Right renal pelvis (tissue), 4 donors: ENCODE measurements at places on chromosomes 2 and 18. TPM values are rescaled to one million over a fixed set of nuclear protein-coding genes. Genes with fewer than 3 reads are reported as not detected.

GRCh38 chr2:174762464-174762863, 1.8 kb downstream of the CHRNA1 start:
- no peak for DNase-seq

The VIL1 gene
- 25.4 TPM for polyA plus RNA-seq

DNA sequence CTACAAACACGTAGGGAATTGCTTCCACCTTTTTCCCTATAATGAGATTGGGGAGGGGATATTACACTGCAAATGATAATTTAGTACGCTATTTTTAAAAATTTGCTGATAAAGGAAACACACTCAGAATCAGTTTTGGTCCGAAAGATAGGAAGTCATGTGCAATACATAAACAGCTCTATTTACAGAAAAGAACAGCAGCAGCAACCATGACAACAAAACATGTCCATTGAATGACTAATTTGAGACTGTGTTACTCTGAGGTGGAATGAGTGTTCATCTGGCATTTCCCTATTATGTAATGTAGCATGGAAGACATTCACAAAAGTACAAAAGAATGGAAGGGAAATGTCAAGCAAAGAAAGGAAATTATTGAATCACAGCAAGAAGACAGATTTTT, 337.2 kb downstream of the NBAS start:
- DNase-seq = no peak

The CHRNA1 gene
- 4.7 TPM for polyA plus RNA-seq

DNA sequence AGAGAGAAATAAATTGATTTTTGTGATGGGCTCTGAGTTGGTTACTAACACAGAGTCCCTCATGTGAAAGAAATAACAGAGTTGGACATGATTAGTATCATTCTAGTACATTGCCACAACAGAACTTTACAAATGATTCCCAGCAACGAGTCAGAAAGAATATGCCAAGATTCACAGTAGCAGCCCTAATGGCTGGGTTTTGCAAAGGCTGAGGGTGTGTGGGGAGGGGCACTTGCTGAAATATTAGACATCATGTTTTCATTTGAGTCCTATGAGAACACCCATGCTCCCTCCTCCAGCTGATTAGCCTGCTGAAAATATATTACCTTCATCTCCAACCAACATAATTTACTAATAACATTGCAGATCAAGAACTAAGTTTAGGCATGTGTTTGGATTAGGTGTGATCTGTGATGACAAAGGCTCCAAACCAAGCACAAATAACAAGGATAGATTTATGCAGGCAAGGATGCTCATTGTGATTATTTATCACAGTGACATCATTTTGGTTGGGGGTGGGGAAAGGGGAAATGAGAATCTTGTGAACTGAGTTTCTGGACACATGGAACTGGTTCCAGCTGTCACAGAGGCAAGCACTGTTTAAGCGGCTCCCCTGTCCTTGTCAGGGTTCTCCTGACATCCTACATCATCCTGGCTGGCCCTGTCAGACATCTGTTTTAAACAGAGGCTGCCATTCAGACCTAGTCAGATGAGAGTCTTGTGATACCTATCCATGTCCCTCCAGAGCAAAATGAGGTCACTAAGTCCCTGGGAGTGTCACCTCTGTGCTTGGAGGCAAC, 205.8 kb upstream of the NCKAP5 start:
- DNase-seq = no peak

GRCh38 chr2:196927376-196928225, 1.1 kb upstream of the PGAP1 start:
- DNase-seq = peak; percentile 45

- DNase-seq = no peak
Observed at GRCh38 chr2:70240599-70240998, 7.8 kb downstream of the TIA1 start.

GRCh38 chr2:156505696-156506095, 69.5 kb downstream of the GPD2 start:
- DNase-seq = no peak

The ADD2 gene
- polyA plus RNA-seq = 5.0 TPM

The ITPRIPL1 gene
- polyA plus RNA-seq = 4.4 TPM

The SERPINB4 gene
- polyA plus RNA-seq = not detected

- DNase-seq = no peak
Observed at GRCh38 chr18:3212657-3213056, 7.1 kb downstream of the MYOM1 start.

- DNase-seq = no peak
Observed at GRCh38 chr18:361941-362310, 94.1 kb upstream of the THOC1 start.

- DNase-seq = no peak
Observed at GRCh38 chr2:176872406-176872805, 340.2 kb upstream of the HNRNPA3 start.

The ANO7 gene
- polyA plus RNA-seq = 1.7 TPM

- no peak for DNase-seq
Observed at GRCh38 chr2:9692456-9693195, 61.8 kb upstream of the YWHAQ start.

- no peak for DNase-seq
Observed at GRCh38 chr2:222837643-222838056, 23.2 kb upstream of the ACSL3 start.

The TLX2 gene
- polyA plus RNA-seq = 0.26 TPM

GRCh38 chr2:200121931-200122330, 166.5 kb downstream of the MAIP1 start:
- DNase-seq = no peak

- no peak for DNase-seq
Observed at GRCh38 chr2:36376319-36376765, 20.8 kb downstream of the CRIM1 start.
